ENCODE measurements at places on chromosomes 2 and 18. TPM values are rescaled to one million over a fixed set of nuclear protein-coding genes. Genes with fewer than 3 reads are reported as not detected.

The SIX2 gene
- total RNA-seq, result 0.12 TPM

The ACAA2 gene
- total RNA-seq, result 27.6 TPM

The CTLA4 gene
- total RNA-seq, result 0.52 TPM

The CREG2 gene
- total RNA-seq, result 2.3 TPM

The GPR45 gene
- total RNA-seq, result not detected

The FSIP2 gene
- 0.24 TPM for total RNA-seq

The RAB6C gene
- not detected for total RNA-seq

The PROC gene
- total RNA-seq, result 0.20 TPM

The POTEJ gene
- total RNA-seq, result not detected

The TWIST2 gene
- 0.48 TPM for total RNA-seq

The SCN9A gene
- 0.28 TPM for total RNA-seq

The CMPK2 gene
- 2.6 TPM for total RNA-seq

The CCDC141 gene
- total RNA-seq, result 0.28 TPM

The CGREF1 gene
- total RNA-seq, result 0.96 TPM

The INPP1 gene
- total RNA-seq, result 68.7 TPM

The DES gene
- total RNA-seq, result 29.3 TPM

The B3GNT7 gene
- total RNA-seq, result 5.5 TPM

The CHRND gene
- not detected for total RNA-seq

The ACVR1C gene
- 0.64 TPM for total RNA-seq

The TP53I3 gene
- total RNA-seq, result 102 TPM

The CXCR4 gene
- 3.6 TPM for total RNA-seq

The DYNAP gene
- 26.2 TPM for total RNA-seq

The UGT1A10 gene
- 6.9 TPM for total RNA-seq

The RAX gene
- not detected for total RNA-seq

The PAX8 gene
- total RNA-seq, result 6.1 TPM

The MAL gene
- 382 TPM for total RNA-seq

The NCKAP5 gene
- total RNA-seq, result 8.9 TPM

The FAP gene
- 1.3 TPM for total RNA-seq

The ALK gene
- total RNA-seq, result 0.04 TPM

The TLX2 gene
- total RNA-seq, result not detected

The POTEI gene
- total RNA-seq, result not detected

Measured in esophagus mucosa (tissue), 1 donor.